ENCODE measurements at places on chromosomes 16 and 17.

GRCh38 chr16:12507366-12507765, 296.3 kb downstream of the CPPED1 start:
- DNase-seq = no peak

GRCh38 chr16:15507301-15507958, 73.0 kb downstream of the BMERB1 start:
- no peak for DNase-seq

DNA sequence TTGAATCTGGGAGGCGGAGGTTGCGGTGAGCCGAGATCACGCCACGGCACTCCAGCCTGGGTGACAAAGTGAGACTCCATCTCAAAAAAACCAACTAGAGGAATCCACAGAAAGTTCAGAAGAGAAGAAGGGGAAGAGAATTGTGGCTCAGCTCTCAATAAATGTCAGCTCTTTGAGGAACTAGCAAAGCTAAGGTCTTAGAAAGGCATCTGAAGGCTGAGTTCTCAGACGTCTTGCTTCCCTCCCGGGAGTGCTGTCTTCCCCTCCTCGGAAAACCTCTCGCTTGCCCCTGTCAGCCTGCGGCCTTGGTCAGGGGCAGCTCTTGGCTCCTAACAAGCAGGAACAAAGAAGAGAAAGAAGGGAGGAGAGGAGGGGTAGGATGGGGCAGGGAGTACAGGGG, 5.3 kb downstream of the SHPK start:
- no peak for DNase-seq

DNA sequence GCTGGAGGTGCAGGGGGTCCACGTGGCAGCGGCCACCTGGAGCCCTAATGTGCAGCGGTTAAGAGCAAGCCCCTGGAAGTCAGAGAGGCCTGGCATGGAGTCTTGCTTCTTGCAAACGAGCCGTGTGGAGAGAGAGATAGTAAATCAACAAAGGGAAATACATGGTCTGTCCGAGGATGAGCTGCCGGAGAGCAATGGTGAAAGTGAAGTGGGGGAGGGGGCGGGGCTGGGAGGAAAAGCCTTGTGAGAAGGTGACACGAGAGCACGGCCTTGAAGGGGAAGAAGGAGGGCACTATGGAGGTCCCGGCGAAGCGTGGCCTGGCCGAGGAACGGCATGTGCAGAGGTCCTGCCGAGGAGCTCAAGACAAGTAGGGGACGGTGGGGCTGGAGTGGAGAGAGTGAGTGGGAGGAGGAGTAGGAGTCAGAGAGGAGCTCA, 6.0 kb upstream of the SERPINF1 start:
- no peak for DNase-seq

DNA sequence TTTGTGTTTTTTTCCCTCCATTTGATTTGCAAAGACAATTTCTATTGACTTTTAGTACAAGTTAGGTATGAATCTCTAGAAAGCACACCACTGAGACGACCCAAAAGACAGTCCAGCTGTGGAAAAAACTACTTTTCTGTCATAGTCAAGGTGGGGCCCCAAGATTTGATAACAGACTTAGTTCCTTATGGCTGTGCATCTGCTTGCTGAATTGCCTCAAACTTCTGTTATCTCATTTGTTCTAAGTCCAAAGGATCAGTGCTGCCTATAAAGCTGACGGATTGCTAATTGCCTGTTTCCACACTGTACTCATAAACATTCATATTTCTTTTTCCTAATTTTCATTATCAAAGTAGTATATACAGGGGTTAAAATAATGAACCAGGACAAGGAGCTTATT, 180.8 kb downstream of the SPECC1 start:
- DNase-seq = no peak

DNA sequence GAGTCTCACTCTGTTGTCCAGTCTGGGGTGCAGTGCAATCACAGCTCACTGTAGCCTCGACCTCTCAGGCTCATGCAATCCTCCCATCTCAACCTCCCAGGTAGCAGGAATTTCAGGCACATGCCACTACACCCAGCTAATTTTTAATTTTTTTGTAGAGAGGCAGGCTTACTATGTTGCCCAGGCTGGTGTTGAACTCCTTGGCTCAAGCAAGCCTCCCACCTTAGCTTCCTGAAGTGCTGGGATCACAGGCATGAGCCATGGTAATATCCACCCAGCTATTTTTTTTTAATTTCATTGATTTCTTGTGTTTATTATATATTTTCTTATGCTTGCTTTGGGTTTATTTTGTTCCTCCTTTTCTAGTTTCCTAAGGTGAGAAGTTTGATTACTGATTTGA, 33.9 kb upstream of the NACA2 start:
- DNase-seq = no peak

DNA sequence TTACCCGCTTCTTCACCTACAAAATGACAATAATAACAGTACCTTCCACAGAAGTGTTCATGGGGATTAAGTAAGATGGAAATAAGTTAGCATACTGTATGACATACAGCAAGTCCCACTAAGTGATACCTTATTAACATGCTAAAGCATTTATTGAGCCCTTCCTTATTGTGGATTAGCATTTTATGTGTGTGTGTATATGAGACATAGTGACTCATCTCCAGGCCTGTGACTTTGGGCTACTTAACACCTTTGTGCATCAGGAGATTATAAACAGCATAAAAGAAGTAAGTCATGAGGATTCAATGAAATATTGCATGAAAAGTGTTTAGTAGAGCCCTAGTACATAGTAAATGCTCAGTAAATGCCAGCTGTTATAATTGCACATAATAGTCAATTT, 52.9 kb downstream of the CA10 start:
- DNase-seq = no peak

DNA sequence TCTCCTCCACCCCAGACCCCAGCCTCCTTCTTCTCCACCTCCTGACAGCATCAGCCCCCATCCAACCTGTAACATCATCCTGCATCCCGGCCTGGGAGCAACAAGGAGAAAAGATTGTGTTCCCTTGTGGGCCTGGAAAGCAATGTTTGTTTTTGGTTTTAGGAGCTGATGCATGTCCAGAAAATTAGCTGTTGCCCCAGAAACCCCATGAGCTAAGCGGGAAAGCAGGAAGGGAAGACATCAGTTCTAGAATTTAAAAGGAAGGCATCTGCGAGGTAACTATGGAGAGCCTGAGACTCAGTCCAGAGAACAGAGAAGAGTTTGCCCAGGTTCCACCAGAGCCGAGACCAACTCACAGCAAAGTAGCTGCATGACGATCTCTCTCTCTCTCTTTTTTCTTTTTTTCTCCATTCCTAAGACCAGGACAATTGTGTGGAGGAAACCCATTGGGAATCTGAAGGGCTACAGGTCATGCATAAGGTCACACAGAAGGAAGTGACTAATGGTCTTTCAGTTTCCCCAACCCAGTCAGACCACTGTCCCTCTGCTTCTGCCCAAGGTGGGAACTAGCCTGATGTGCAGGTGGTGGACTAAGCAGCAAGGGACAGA, 124.4 kb downstream of the SLC39A11 start:
- no peak for DNase-seq

DNA sequence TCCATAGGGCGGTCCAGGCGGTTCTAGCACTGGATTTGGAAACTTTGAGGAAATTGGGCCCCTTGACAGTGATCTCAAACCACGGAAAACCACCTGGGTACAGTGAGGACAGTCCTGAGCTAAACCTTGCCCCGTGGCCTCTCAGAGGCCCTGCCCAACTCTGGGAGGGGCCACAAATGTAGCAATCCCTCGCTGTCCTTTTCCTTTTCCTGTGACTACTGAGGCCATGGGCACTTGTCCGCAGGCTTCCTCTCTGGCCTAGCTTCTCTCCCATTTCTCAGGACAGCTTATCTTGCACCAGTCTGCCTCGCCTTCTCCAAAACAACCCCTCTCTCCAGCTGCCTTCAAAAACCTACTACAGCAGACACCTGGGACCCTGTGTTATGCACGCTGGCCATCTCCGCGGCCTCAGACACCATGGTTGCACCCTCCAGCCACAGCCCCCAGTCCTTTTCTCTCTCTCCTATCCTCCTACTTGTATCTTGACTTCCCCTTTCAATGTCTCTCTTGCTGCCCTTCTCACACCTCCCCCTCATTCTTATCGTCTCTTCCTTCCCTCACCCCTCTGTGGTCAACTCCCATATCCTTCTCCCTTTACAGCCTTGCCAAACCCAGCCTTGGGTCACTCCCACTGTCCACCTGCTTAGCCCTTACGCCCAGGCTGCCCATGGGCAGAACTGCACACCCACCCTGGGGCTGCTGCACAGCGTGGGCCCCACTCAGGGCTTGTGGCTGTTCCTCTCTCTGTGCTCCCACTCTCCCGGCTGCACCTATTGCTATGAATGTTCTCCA, 7.6 kb downstream of the SCPEP1 start:
- no peak for DNase-seq

- DNase-seq = no peak
Measured at GRCh38 chr16:24482681-24483202, 56.6 kb upstream of the RBBP6 start.

DNA sequence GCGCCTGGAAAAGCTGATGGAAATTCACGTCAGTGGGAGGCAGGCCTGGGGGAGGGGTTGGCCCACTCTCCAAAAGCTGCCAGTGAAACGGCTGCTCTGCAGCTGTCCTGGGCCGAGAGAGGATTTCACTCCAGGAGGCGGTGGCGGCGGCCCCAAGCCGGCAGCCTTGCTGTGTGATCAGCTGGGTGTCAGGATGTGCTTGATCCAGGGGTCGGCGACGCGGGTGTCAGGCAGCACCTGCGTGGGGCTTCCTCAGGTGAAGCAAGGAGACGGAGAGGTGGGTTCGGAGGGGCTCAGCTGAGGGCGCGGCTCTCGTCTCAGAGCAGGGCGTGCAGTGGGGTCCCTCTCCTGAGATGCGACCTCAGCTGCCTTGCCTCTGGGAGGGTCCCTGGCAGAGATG, 7.0 kb downstream of the CBFA2T3 start:
- DNase-seq = no peak

Measured in cortex of kidney (tissue), 1 donor.